ENCODE measurements at places on chromosomes 16 and 17.

- DNase-seq = peak; percentile 62
Measured at GRCh38 chr16:85757341-85757822, 6.5 kb upstream of the C16orf74 start.

DNA sequence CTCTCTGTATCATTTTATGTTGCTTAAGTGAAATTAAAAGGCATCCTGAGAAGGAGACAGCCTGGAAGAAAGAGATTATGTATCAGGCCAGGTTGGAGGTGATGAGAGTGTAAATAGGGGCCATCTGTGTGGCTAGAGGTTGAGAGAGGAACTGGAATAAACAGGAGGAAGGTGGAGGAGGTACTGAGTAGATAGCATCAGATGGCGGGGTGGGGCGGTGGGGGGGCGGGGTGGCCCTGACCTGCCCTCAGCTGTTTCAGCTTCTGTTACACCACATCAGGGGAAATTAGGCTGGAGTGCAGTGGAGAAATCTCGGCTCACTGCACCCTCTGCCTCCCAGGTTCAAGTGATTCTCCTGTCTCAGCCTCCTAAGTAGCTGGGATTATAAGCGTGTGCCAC lies 6.9 kb upstream of the KCNG4 start:
- DNase-seq = no peak

DNA sequence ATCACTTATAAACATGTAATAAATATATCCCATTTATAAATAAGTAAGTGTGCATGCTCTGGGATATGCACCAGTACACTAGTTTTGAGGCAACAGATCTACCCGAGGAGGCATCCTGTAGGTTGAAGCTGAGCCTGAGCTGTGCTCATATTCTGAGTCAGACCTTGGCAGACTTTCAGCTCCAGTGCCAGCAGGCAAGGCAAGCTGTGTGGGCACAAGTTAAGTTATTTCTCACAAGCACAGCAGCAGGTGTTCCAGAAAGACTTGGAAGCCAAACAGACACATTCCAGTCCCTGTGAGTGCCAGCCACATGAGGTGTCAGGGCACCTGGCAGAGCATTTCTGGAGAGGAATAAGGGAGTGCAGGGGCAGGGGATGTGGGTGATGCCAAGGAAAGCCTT lies 1.3 kb upstream of the CLEC19A start:
- no peak for DNase-seq

DNA sequence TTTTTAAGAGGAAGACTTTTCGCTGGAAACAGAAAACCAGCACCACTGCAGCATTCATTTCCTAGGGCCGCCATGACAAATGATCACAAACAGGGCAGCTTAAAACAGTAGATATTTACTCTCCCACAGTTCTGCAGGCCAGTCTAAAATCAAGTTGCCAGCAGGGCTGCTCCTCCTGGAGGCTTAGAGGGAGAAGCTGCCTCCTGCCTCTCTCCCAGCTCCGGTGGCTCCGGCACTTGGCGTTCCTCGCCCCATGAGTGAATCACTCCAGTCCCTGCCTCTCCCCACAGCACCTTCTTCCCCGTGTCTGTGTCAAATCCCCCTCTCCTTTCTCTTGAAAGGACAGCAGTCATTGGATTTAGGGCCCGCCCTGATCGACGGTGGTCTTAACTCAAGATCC lies 72.1 kb downstream of the SOCS1 start:
- no peak for DNase-seq

GRCh38 chr16:4505356-4506147 lies 29.4 kb downstream of the HMOX2 start:
- no peak for DNase-seq

GRCh38 chr16:87076950-87077749 lies 240.0 kb downstream of the C16orf95 start:
- peak; percentile 51 for DNase-seq

- no peak for DNase-seq
Measured at GRCh38 chr16:85546585-85547447, 66.3 kb upstream of the GSE1 start.

GRCh38 chr17:55705847-55706246 lies 16.8 kb downstream of the TMEM100 start:
- DNase-seq = no peak

- peak; percentile 59 for DNase-seq
Measured at GRCh38 chr16:56841233-56841632, 23.8 kb upstream of the SLC12A3 start.

GRCh38 chr16:55256412-55257016 lies 67.5 kb upstream of the IRX6 start:
- DNase-seq = no peak

DNA sequence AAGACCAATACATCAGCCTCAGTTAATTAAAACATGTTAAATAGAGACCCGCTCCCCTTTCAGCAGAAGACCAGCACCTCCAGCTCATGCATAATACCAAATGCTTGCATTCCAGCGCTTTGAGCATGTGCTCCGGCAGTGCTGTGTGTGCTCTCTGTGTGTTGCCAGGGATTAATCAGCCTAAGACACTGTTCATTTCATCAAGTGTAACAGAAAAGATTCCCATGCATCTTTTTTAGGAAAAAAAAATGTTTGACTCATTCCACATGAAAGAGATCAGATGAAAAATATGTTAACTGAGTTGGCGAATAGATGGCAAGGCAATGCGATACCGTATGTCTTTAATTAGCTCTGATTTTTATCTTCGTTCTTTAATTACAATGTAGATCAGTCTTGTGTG lies 187.6 kb downstream of the RPTOR start:
- peak; percentile 78 for DNase-seq

- DNase-seq = no peak
Measured at GRCh38 chr16:49463529-49463928, 89.9 kb downstream of the C16orf78 start.
